T-helper 17 cell (primary cell): ENCODE measurements at places on chromosomes 7 and 10.

DNA sequence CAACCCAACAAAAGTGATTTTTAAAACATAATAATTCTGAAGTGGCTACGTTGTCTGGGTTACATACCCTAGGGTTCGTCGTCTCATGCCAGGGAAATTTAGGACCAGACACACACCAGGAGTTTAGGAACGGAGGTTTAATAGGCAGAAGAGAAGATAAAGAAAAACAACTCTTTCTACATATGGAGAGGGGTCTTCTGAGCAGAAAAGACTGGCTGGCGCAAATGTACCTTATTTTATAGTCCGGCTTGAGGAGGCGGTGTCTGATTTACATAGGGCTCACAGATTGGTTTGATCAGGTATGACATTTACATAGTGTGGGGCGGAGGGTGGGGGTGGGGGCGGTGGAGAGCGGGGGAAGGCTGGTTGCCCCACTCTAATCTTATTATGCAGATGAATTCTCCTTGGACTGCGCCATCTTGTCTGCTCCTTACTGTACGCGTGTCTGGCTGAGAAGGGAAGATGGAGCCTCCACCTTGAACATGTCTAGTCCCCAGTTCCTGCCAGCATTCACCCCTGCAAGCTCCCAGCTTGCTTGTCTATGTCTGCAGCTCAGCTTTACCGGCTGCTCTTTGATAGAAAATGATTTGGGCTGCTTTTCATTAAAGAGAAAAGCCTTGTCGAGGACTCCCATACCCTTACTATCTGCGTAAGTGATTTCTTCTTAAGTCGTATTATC lies 98.7 kb downstream of the RALA start:
- DNase-seq = no peak
- H3K36me3 ChIP-seq = no peaks in the 10 kb centered on the region
- peaks cover 13% of the 10 kb centered on the region for H3K27me3 ChIP-seq
- no peak overlapping the region for H3K27ac ChIP-seq
- no peaks in the 10 kb centered on the region for H3K4me1 ChIP-seq
- H3K4me3 ChIP-seq = no peak overlapping the region

- H3K36me3 ChIP-seq = no peaks in the 10 kb centered on the region
- H3K27ac ChIP-seq = no peak overlapping the region
- no peak for DNase-seq
- H3K4me3 ChIP-seq = no peak overlapping the region
Observed at GRCh38 chr10:81570349-81570748, 304.6 kb upstream of the NRG3 start.

GRCh38 chr7:80432166-80432565 lies 79.7 kb downstream of the GNAT3 start:
- H3K4me3 ChIP-seq = no peak overlapping the region
- no peak overlapping the region for H3K27ac ChIP-seq
- no peak for DNase-seq

- H3K36me3 ChIP-seq = peaks cover 3% of the 10 kb centered on the region
- H3K27me3 ChIP-seq = no peaks in the 10 kb centered on the region
- H3K27ac ChIP-seq = no peak overlapping the region
Observed at GRCh38 chr7:107940951-107941350, 50.0 kb downstream of the DLD start.

DNA sequence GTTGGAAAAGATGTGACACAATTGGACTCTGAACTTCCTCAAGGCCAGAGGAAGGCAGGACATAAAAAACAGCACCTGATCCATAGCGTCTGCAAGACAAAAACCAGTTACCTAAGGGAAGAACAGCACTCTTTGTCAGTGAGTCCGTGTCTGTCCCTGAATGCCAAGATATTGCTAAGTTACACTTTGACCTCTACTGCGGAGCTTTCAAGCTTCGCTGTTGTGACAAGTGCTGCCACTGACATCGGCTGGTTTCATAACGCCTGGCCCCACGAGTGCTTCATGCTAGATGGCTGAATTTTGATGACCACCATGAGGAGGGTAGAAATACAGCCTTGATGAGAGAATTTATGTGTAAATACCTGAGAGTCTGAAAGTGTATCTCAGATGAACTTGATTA lies 49.7 kb upstream of the JAZF1 start:
- H3K4me3 ChIP-seq = no peak overlapping the region
- H3K4me1 ChIP-seq = peaks cover 2% of the 10 kb centered on the region
- H3K27ac ChIP-seq = no peak overlapping the region
- peaks cover 13% of the 10 kb centered on the region for H3K27me3 ChIP-seq
